Mesenteric fat pad (tissue), 1 donor: ENCODE measurements at places on chromosomes 4 and X.

DNA sequence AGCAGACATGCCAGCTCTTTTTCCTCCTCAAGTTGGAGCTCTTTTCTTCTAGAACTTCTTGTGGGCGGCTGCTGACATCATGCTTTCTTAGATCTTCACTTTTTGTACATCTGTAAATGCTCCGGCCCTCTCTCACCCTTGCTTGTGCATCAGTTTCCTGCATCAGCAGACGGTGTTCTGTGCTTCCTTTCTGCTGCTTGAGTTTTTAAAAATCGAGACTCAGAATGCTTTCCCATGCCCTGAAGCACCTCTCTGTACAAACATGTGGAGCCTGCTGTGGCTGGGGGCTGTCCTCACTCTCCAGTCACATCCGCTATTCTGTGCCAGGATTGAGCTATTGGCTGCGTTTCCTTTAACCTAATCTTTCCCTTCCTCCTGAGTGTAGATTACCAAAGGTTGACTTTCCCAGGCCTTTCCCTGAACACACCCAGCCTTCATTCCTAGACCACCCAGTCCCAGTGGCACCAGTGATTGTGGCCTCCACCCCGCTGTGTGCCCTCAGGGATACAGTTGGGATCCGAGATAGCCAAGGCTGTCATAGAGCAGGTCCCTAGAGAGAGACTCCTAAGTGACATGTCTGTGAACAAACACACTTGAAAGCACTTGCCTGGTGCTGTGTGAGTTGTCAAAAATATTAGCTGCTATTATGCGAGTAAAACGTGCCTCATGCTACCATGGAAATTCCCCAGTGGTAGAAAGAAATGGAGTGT, 41.9 kb downstream of the TNIP2 start:
- peak; percentile 73 for DNase-seq

GRCh38 chrX:23699636-23700194, 32.4 kb downstream of the PRDX4 start:
- DNase-seq = no peak

DNA sequence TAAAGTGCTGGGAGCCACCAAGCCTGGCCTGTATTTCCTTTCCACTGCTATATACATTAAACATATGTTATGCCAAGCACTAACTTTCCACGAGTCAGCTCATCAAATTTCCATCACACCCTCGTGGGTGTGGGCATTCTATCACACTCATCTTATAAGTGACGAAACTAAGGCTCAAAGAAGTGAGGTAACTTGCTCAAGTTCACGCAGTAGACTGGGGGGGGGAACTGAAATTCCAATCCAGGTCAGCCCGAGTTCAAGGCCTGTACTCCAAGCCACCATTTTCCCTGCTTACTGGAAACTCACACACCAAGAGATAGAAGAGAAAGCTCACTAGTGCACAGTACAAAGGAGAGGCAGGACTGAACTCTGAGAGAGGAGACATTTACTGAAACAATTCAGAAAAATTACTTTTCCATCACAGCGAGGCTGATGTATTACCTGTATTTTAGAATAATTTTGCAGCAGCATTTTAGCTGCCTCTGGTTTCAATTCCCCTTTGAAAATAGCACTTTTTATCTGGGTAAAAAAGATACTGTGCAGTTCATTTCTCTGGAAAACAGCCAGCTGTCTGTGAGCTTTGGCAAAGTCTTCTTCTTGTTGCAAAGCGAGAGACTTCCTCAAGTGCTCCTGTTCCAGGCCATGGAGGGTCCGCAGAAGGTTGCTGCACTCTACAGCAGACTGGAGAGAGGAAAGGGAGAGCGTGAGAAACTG, 76.8 kb downstream of the EVC2 start:
- no peak for DNase-seq

DNA sequence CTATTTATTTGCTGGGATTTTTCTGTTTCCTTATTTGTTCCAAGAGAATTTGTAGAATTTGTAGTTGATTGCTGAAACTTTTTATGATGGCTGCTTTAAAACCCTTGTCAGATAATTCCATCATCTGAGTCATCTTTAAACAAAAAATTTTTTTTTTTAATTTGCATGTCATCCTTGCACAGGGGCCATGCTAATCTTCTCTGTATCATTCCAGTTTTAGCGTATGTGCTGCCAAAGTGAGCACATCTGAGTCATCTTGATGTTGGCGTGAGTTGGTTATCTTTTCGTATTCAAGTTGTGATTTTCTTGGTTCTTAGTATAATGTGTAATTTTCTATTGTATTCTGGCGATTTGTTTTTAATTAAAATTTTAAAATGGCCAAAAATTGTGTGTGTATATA, 18.7 kb upstream of the ZNF157 start:
- DNase-seq = no peak

DNA sequence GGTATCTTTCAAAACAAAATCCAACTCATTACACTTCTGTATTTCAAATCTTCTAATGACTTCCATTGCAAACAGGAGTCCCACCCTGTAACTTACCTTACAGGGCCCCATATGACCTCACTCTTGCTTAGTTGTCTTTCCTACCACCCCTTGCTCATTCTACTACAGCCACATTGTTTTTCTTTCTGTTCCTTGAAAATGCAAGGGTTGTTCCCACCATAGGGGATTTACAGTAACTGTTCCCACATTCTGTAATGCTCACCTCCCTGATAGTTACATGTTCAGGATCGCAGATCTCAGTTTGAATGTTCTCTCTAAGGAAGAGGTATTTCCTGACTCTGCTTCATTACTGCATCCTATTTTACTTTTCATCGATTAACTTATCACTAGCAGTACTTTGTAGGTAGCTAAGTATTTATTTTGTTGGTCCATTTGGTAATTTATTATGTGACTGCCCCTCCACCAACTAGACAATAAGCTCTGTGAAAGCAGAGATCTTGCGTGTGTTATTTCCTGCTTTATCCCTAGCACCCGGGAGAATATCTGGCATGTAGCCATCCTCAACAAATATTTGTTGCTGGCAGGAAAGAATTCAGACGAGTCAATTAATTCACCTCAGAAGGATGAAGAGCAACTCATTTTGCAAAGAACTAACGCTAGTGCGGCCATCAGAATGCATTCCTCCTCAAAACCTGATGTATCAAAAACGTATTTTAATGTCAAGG, 21.4 kb downstream of the MAOB start:
- no peak for DNase-seq

- no peak for DNase-seq
Observed at GRCh38 chr4:120873554-120873953, 49.0 kb downstream of the PRDM5 start.

DNA sequence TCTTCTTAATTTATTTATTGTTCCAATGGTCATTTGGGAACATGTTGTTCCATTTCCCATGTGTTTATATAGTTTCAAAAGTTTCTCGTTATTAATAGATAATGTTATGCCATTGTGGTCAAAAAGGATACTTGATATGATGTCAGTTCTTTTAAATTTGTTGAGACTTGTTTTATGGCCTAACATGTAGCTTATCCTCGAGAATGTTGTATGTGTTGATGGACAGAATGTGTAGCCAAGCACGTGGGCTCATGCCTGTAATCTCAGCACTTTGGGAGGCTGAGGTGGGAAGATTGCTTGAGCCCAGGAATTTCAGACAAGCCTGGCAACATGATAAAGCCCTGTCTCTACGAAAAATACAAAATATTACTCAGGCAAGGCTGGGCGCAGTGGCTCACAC, 168.5 kb upstream of the USP38 start:
- DNase-seq = no peak

DNA sequence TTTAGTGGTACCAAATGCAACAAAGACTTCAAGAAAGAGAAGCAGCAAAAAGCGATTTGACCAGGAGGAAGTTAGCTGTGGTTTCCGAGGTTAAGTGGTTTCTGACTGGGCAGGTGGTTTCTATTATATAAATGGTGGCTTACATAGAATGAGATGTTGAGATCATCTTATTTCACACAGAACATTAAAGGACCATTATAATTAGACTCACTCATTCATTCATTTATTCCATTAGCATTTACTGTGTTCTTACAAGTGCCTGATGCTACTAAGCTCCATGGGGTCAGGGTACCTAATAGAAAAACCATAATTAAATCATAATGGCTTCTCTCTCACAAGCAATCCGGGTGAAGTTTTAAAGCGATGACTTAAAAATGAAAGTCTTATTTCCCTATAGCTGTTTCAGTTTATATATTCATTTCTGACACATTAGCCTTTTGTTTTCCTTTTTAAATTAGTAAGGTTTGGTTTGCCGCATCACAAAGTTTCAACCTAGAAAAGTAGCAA, 10.6 kb downstream of the TSPAN6 start:
- DNase-seq = no peak

GRCh38 chr4:145644699-145645098, 25.5 kb downstream of the MMAA start:
- no peak for DNase-seq

- DNase-seq = no peak
Observed at GRCh38 chrX:115960440-115961084, 210.0 kb upstream of the AGTR2 start.

DNA sequence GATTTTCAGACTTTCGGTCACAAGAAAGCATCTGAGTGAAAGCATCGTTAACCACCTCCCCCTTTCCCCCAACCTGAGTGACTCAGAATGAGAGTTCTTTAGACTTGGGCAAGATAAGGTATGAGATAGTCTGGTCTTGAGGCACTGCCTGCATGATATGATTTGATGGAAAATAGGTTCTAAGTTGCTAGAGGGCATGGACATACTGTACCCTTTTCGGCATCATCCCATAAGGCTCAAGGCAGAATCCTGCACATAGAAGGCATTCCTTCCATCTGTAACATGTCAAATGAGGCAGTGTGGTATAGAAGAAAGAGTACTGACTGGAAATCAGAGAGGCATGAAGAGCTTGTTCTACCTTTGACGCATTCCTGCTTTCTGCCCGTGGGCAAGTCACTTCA, 16.8 kb upstream of the AMOT start:
- DNase-seq = no peak

DNA sequence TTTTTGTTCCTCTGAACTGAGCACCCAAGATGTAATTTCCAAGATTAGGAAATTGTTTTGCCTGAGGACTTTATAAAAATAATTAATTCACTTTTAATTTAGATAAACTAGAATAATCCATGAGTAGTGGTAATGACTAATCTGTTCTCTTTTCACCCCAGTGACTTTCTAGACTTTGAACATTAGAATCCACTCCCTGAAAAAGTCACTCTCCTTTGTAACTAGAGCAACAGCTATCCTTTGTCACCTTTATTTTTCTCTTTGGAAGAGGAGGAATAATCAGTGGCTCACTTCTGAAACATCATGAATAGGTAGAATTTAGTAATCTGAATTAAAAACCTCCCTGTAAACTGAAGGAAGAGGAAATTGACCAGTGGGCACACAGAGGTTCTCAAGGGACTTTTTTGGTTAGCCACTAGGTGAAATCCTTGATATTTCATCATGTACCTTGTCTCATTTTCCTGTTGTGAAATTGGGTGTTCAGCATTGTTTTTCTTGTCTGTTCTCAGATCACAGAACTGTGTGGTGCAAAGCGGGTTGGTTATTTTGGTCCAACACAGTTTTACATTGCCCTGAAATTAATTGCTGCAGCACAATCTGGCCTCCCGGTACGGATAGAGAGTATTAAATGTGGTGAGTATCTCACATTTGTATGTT, 59.4 kb downstream of the REPS2 start:
- no peak for DNase-seq

DNA sequence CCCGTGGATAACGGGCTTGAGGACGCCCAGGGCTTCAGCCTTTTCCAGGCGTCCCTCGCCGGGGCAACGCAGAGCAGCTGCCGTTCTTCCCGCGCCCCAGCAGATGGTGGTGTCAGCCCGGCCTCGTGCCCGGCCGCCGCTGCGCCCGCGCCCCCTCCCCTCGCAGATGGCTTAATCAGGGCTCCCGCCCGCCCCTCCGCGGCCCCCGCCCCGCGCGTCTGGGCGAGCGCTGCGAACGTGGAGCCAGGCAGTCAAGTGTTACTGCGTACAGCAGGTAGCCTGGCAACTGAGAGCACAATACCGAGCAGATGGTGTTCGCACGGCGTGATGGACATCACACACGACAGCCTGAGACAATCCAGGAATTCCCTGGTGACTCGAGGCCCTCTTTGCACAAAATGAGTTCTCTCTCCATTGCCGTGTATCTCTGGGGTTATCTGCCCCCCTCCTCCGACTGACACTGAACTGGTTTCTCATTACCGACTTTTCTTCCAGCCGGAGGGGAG, 69.3 kb downstream of the MGST2 start:
- peak; percentile 95 for DNase-seq

GRCh38 chrX:17788439-17788838, 51.1 kb downstream of the SCML1 start:
- no peak for DNase-seq

DNA sequence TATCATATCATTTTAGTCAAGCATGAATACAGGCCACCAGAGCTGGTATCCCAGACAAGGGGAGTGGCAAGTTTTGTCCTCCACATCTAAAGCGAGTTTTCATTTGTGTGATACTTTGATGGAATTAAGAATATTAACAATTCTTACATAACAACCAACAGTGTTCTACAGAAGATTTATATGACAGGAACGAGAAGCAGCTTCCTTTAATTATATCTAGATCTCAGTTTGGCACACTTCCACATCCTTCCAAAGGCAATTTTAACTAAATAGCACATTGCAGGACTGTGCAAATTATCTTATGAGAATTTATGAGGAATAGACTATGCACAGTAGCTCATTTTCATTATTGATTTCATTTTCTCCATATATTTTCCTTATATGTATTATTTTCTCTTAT, 121.2 kb upstream of the GUCY1A1 start:
- DNase-seq = no peak

DNA sequence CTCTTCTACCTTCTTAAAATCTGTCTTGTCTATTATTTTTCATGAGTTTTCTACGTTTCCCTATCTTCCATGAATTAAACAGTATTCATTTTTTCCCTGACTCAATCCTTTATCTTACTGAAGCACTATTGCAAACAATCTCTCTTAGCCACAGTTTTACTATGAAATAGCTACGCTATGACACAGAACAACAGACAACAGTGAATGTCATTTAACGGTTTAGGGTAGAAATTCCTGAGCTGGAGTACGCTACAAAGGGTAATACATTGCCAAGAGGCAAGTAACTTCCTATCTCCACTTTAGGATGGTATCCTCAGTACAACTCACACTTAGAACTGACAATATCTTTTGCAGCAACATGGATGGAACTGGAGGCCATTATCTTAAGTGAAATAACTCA, 552.6 kb downstream of the INPP4B start:
- DNase-seq = no peak
